ENCODE measurements at places on chromosomes 16 and 17.

DNA sequence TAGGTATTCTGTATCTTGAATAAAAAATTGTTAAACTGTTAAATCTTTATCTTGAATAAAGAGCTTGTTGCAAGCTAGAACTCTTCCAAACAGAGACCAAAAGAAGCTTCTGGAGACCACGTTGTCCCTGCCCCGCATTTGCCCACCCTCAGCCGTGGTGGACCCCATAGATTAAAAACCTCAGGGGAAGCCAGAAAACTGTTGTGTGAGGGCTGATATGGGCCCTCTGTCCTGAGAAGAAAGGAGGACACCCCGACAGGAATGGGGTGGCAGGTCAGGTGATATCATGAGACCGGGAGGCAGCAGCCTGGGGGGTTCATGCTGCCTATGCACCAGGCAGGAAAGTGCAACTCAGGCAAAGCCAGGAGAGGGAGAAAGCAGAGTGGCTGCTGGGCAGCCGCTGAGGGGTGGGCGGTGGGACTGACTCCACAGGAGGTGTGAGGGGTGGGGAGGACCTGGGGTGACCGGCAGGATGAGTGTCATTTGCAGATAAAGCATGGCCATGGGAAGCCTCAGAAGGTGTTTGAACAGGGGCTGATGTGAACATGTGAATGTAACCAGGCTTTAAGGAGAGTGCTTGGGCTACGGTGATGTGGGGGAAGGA lies 147.8 kb downstream of the IRF8 start:
- no peak for DNase-seq

DNA sequence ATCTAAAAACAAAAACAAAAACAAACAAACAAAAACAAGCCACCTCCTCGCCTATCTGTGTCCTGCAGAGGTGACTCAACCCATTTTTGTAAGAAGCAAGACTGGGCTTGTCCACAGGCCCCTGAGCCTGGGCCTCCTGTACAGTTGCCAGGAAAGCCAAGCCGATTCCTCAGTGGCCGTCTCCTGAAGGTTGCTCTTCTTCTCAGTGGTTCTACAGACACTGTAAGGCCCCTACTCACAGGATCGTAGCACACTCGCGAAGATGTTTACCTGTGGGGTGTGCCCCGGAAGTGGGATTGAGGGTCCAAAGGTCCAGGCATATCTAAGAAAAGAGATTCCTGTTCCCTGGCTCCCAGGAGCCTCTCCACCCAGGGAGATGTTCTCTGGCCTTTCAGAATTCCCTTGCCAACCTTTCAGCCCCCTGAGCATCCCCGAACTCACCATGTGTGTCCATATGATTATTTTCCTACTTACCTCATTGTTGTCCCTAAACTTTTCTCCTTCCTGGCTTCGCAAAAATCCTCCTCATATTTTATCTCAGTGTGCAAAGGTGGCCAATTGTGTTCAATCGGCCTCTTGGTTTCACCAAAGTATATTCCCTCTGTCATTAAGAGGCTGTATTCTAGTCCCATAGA lies 7.5 kb upstream of the CES3 start:
- DNase-seq = no peak

GRCh38 chr16:78571898-78572358 lies 472.5 kb downstream of the WWOX start:
- no peak for DNase-seq

DNA sequence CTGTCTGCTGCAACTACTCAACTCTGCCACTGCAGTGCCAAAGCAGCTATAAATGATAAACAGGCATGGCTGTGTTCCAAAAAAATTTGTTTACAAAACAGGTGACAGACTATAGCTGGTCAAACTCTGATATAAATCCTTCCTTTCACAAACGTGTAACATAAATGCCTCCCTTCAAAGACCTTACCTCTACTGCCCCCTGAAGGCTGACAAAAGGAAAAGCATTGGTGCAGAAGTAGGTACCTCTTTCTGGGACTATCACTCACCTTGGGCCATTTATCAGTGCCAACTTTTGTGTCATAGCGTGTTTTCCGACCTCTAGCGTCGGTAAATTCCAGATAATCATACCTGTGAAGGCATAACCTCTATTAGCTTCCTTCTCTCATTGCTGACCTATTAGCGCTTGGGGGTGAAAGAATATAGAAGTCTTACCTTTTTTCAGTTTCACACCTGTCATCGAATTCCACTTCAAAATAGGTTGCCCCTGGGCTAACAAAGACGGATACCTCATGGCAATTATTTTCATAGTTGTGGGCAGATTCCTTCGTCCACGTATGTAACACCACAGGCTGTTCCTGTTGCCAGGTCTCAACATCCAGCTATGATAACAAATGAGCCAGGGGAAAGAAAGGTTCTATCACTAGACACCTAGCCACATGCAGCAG lies 67.9 kb downstream of the ZZEF1 start:
- peak; percentile 26 for DNase-seq

DNA sequence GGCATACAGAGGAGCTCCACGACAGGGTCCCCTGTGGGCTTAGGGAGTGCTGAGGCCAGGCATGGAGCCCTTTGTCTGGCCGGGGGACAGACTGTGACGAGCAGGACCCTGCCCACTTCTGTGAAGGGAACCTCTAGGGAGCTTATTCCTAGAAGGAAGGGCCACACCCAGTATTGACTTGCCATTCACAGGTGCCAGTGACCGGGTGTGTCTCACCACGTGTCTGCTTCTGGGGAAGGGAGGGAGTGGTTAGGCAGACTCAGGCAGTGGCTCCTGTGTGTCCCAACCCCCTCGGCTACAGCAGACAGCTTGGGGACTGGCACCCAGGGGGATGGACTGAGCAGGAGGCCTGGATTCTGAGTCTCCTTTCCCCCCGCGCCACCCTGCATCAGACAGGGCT lies 57.2 kb downstream of the SOCS1 start:
- peak; percentile 49 for DNase-seq

GRCh38 chr17:34892461-34893249 lies 68.6 kb downstream of the CCT6B start:
- DNase-seq = no peak

DNA sequence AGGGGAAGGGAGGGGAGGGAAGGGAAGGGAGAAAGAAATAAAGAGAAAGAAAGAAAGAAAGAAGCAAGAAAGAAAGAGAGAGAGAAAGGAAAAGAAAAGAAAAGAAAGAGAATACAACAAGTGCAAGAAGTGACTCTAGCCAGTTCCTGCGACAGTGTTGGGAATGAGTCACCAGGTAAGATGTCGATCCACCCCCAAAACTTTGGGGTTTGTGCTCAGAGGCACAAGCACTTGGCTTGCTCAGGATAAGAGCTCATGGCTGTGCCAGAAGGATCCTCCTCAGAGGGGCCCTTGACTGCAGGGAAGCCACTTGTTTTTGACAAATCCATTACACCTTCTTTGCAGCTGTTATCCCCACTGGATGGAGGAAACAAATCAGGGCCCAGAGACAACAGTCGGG lies 137.7 kb downstream of the TMEM132E start:
- no peak for DNase-seq

DNA sequence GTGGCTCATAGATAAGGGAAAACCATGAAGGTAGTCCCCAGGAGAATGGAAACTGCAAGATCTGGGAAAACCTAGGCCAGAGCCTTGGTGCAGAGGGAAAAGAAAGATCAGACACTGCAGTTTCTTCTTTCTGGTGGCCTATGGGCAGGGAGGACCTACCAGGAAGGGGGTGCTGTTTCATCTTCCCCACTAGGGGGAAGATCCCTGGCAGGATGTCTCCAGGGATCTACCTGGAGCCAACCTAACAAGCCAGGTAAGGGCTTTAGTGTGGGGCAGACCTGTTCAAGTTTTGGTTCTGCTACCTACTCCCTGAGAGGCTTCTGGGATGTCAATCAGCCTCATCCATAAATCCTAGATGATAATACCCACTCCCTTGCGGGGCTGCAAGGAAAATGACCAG lies 21.4 kb downstream of the TOM1L2 start:
- no peak for DNase-seq

GRCh38 chr17:55735731-55736405 lies 13.2 kb upstream of the TMEM100 start:
- DNase-seq = peak; percentile 56

- no peak for DNase-seq
These were observed 33.0 kb downstream of the STAT3 start for GRCh38 chr17:42354956-42355843.

- DNase-seq = no peak
These were observed 85.7 kb downstream of the NOG start for GRCh38 chr17:56679115-56679776.

DNA sequence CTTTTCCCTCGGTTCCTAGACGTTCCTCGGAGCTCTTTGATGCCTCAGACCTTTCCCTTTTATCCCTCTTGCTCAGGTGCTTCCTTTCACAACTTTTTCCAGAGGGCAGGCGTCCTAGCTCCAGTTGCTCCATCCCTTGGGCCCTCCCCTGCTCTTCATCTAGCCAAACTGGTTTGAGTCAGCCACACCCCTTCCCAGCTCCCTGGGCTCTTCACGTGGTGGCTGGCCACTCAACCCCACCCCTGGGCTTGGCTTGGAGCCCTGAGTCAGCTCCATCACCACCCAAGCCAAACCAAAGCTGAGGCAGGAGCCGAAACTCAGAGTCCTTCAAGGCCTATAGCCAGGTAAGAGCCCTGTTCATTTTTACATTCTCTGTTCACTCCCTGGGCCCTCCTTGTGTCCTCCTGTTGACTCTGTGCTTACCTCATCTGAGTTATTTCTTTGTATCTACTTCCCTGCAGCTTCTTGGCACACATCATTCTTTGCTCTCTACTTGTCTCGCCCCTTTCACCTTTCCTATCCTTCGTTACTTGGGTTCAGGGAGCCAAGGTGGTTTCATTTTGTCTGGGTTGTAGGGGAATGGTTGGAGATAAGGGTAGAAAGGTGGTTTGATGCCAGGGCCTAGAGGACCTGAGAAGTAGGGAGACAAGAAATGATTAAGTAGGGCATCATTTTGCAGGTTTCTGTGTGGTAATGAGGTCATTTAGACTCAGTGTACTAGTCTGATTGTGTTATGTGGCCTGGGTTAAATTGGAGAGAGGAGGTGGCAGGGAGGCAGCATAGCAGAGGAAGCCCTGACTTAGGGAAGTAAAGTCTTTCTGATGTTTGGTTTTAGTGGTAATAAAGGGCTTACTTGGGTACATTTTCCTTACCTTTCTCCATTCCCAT lies 7.6 kb upstream of the PHKG2 start:
- DNase-seq = no peak

DNA sequence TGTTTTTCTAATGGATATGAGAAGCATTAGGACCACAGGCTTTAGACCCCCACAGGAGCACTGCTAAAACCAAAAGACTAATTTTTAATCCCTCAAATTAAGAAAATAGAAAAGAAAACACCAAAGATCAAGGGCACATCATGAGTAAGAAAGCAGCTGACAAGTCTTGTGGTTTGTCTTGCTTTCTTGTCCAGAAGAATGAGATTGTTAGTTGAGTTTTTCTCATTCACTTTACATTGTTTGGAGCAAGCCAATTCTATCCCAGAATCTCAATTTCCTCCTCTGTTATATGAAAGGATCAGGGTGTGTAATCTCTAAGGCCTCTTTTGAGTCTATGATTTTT lies 899.0 kb downstream of the KCNJ2 start:
- DNase-seq = no peak

- peak; percentile 27 for DNase-seq
These were observed 558 bp downstream of the PEX12 start for GRCh38 chr17:35577830-35578196.

DNA sequence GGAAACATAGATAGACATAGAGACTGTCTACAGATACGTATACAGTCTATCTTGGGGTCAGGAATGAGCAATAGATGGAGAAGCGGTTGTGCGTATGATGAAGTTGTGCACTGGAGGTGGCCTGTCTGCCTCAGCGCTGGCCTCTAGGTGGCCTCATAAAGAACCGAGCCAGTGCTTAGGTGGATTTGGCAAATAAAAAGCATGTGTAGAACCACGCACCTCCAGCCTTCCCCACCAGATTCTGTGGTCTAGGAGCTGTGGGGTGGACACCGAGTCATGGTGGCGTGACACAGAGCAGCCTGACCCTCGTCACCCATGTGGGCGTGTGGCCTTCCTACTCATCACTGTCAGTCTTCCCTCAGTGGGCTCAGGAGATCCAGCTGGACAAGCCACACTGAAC lies 34.0 kb downstream of the PGS1 start:
- peak; percentile 62 for DNase-seq

DNA sequence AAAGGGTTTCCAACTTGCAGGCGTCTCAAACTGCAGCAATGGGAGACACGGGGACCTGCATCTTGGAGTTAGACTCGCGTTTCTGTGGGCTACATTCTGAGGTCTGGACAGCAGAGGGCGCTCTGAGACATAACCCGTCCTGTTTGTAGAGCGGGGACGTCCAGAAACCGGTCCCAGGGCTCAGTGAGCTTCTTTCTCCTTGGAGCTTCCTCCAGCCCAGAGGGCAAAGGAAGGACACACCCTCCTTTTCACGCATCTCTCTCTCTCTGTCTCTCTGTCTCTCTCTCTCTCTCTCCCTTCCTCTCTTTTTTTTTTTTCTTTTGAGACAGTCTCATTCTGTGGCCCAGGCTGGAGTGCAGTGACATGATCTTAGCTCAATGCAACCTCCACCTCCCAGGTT lies 19.8 kb downstream of the COX4I1 start:
- DNase-seq = peak; percentile 93

- no peak for DNase-seq
These were observed 3.7 kb downstream of the ZG16B start for GRCh38 chr16:2833776-2834175.

GRCh38 chr17:46940692-46941404 lies 17.9 kb downstream of the GOSR2 start:
- DNase-seq = peak; percentile 83

All from activated naive CD4-positive, alpha-beta T cell treated with anti-CD3 and anti-CD28 coated beads, Interleukin-2, amount 10 ng/mL, durations not matched to agents 7 days and 5 days (primary cell).